ENCODE measurements at places on chromosomes 2 and 18.

GRCh38 chr2:109353806-109354745 is 225.1 kb downstream of the SH3RF3 start:
- DNase-seq, result no peak

GRCh38 chr2:6310256-6311215 is 555.2 kb downstream of the CMPK2 start:
- no peak for DNase-seq

- no peak for DNase-seq
Observed at GRCh38 chr2:163175294-163175693, 336.7 kb upstream of the KCNH7 start.

DNA sequence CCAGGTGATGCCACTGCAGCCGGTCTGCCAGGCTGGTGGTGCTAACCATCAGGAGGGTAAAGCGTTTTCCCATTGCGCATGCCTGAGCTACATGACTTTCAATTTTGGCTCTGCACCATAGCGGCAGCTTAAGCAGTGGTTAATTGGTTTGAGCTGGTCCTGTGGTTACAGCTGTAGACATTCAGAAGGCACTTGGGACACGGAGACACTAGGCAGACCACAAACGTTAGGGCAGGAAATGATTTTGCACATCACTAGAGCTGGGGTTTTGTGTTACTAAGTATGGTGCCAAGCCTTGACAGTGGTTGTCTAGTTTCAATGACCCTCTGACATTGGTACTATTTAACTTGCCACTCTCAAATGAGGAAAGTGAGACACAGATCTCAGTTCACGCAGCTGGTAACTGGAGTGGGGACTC is 28.9 kb upstream of the CNOT11 start:
- DNase-seq, result no peak

DNA sequence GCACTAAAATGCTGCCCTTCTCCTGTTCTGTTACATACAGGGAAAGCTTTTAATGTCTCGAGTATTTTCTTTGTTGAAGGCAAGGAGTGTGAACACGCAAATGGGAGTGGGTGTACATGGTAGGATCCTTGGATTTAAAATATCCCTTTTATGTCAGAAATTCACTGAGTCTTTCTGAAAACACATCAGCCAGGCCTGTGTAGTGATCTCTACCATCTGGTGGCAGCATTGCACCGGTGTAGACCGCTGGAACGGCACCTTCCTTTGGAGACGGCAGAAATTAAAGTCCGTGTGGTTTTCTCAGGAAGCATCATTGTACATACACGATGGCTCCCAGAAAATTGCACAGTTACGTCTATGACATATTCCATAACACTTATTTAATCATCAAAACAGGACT is 515.8 kb downstream of the GALR1 start:
- DNase-seq, result peak; percentile 6

DNA sequence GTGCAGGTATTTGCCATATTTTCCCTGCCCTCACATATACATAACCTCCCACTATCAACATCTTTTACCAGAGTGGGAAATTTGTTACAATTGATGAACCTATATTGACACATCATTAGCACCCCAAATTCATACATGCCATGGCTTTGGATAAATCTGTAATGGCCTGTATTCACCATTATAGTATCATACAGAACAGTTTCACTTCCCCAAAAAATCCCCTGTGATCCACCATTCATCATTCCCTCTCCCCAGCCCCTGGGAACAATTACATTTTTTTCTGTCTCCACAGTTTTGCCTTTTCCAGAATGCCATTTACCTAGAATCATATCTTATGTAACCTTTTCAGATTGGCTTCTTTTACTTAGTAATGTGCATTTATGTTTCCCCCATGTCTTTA is 494.5 kb downstream of the RNF144A start:
- no peak for DNase-seq

- peak; percentile 80 for DNase-seq
Observed at GRCh38 chr2:123513351-123513750, 511.7 kb upstream of the CNTNAP5 start.

DNA sequence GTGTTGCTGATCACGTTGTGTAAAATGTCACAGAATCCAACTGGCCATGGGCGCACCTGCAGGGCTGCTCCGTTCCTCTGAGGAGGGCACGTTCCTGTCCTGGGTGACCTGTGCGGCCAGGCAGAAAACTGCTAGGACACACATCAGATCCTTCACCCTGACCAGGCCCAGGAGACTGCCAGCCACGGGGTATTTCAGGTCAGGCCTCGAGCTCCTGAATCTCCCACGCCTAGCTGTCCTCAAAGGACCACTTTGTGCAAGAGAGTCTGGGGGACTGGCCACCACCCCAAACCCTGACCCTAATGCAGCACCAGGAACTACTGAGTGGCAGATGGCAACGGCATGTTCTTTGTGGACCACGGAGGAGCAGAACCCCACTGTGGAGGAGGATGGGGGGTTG is 11.1 kb downstream of the PRLH start:
- DNase-seq, result no peak

DNA sequence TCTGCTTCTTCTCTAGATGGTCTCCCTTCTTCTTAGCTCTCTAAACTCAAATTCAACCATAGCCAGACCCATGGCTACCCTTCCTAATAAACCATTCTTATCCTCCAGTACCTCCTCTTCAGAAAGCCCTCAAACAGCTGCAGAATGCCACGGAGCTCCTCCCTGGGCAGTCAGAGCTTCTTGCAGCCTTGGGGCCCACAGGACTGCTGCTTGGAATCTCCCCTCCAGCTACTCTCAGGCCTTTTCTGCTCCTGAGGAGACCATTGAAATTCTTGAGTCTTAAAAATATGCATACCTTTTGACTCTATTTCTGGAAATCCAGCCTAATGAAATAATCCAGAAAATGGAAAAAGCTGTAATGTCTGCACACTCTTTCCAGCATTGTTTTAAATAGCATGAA is 30.7 kb downstream of the EFR3B start:
- DNase-seq, result no peak

- no peak for DNase-seq
Observed at GRCh38 chr2:32941944-32942690, 4.6 kb upstream of the LTBP1 start.

- no peak for DNase-seq
Observed at GRCh38 chr2:233115741-233116140, 55.6 kb downstream of the INPP5D start.

DNA sequence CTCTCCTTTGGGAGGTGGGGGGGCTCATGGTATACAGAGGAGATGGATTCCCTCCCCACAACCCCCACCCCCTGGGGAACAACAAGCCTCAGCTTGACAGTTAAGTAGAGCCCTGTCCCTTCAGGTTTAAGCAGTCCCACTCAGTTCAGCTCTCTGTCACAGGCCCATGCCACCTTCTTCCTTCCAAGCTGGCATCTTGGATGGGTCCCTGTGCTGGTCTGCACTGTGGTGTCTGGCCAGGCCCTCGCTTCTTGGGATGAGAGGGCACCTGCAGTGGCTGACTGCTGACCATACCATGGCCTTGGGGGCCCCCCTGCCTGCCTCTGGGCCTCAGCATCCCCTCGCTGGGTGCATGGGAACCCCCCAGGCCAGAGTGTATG is 20.4 kb upstream of the GPR17 start:
- DNase-seq, result no peak

- DNase-seq, result no peak
Observed at GRCh38 chr2:2877427-2877826, 500.2 kb downstream of the EIPR1 start.

DNA sequence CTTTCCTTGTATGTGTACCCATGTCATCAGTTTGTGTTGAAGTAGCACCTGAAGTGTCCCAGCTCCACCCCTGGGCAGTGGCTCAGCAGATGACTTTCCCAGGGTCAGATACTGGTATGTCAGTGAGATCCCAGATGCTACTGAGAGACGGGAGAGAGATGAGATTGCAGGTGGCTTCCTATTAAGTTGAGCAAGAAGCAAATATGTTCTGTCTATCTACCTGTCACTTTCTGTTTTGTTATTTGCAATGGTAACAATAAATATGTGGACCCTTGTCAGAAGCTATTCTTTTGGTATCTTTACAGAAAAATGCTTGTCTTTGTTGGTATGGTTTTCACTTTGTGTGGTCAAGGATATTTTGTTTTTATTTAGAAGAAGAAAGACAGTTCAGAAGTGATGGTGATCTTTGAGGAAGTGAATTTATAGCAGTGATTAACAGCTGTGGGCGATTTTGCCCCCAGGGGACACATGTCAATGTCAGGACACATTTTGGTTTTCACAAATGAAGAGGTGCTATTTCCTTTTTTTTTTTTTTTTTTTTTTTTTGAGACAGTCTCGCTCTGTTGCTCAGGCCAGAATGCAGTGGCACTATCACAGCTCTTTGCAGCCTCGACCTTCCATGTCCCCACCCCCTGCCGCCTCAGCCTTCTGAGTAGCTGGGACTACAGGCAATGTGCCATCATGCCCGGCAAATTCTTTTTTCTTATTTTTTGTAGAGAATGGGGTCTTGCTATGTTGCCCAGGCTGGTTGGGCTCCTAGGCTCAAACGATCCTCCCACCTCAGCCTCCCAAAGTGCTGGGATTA is 21.4 kb downstream of the MGAT5 start:
- no peak for DNase-seq

DNA sequence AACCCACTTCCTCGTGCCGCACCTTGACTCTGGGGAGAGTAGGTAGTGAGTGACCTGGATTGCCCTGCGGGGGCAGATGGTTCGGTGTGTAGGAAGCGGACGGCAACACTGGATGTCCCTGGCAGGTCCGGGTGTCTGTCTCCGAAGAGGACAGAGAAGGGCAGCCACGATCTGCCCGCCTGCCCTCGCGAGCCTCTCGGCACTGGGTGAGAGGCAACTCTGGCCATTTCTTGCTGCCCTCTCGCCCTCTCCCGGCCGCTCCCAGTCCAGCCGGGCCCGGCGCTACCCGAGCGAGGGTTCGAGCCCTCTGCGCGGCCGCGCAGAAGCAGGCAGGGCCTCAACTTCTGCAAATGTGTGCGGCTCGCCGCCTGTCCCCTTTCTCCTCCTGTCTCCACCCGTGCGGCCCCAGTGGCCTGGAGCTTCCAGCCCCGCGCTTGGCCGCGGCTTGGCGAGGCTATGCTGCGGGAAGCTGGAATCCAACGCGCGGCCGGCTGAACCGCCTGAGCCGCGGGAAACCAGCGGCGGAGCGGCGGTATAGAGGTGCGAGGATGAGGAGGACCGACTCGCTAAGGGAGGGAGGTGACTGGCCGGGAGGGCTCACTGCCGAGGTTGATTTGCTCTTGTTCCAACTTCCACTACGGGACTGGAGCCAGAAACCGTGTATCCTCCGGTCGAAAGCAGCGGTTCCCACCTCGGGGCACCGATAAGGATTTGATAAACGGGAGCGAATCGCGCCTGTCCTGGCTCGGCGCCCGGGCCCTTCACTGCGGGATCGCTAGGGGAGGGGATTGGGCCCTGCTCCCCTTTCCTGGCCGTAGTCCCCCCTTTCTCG is 1.5 kb downstream of the EPAS1 start:
- DNase-seq, result peak; percentile 54

GRCh38 chr2:156322686-156323231 is 9.8 kb downstream of the NR4A2 start:
- no peak for DNase-seq

- peak; percentile 49 for DNase-seq
Observed at GRCh38 chr2:9407363-9407811, 15.9 kb downstream of the ITGB1BP1 start.

GRCh38 chr2:1936427-1936980 is 192.2 kb upstream of the PXDN start:
- no peak for DNase-seq

DNA sequence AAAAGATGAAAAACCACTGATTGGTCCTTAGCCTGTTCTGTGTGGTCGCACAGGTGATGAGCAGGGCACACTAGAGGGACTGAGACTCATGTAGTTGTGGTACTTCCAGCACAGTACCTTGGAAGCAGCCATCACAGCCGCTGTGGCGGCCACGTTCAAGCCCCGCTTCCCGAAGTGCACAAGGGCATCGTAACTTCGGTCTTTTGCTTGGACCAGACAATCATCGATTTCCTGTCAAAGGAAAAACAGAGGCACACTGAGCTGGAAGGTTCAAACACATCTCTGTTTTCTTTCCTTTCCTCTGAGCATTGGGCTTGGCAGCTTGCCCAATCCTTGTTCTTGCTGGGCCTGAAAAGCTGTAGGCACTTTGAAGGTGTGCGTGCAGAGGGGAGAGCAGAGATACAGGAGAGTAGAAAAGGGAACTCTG is 52.6 kb downstream of the MRPL35 start:
- DNase-seq, result no peak

DNA sequence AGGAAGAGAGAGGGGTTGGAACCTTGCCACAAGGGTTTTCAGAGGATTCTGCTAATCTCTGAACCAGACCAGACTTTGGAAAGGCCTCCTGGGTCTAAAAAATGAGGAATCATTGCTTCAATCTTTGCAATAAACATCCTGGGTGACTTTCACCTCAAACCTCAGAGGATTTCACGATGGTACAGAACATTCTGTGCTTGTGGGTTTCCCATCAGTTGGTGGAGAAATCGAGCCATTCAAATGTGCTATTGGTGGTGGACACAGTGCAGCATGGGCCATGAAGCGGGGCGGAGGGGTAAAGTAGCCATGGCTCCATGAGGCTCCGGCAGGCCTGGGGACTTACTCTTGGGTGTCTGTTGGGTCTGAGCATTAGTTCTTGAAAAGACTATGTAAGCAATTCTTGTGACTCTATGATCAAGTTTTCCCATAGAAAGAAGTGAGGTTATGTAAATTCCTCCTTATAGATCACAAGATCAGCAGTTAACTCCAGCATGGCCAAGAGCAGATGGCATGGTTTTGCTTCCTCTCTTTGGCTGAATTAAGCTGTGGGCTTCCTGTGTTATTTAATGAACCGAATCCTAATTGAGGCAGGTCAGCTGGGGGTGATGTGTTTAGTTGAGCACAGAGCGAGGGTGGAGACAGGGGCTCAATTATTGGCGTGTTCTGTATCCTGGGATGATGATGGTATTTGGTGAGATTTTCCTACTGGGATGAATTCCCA is 1.9 kb upstream of the IL1R2 start:
- no peak for DNase-seq

- no peak for DNase-seq
Observed at GRCh38 chr18:75784390-75784789, 356.9 kb upstream of the SMIM21 start.

DNA sequence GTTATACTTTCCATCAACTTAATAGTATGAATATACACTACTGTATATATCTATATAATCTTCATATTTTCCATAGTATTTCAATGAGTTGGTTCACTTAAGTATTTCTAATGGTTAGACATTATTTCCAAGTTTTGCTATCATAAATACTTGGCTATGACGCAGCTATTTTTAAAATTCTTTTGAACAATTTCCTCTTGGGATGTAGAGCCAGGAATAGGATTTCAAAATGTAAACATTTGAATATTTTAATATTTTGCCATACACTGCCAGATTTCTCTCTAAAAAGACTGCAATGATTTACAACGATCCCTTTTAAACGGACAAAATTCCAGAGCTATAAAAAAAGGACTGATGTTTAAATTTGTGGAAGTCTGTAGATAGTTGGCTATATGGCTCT is 95.6 kb downstream of the NUP35 start:
- no peak for DNase-seq

DNA sequence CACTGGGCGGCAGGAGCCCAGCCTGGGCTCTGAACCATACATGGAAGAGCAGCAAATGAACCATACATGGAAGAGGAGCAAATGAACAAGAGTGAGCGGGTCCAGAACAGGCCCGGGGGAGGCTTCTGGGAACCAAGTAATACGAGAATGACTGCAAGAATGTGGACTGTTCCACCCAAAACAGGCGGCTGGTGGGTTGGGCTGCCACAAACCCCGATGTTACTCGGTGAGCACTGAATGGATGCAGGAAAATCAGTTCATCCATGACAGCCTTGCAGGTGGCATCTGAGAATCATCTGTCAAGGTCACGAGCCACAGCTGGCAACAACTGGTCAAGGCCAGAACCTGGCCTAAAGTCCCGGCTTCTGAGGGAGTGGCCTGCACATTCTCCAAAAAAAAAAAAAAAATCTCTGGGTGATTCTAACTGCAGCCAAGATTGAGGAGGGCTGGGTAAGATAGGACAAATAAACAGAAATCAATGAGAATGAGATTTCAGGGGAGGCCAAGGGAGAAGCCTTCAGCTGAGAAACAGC is 106.1 kb downstream of the ZNF516 start:
- DNase-seq, result no peak

Data from fibroblast of mammary gland (primary cell).